ENCODE measurements at places on chromosomes 5 and 9. TPM values are rescaled to one million over a fixed set of nuclear protein-coding genes. Genes with fewer than 3 reads are reported as not detected.

Gene FBXO10
- 13.3 TPM for total RNA-seq

Gene FAT2
- under 0.01 TPM for total RNA-seq

Gene CERCAM
- total RNA-seq: 15.5 TPM

Gene DNM1
- total RNA-seq: 16.9 TPM

Gene IER5L
- total RNA-seq: 13.3 TPM
